ENCODE measurements at places on chromosomes 7 and 10. TPM values are rescaled to one million over a fixed set of nuclear protein-coding genes. Genes with fewer than 3 reads are reported as not detected.

DNA sequence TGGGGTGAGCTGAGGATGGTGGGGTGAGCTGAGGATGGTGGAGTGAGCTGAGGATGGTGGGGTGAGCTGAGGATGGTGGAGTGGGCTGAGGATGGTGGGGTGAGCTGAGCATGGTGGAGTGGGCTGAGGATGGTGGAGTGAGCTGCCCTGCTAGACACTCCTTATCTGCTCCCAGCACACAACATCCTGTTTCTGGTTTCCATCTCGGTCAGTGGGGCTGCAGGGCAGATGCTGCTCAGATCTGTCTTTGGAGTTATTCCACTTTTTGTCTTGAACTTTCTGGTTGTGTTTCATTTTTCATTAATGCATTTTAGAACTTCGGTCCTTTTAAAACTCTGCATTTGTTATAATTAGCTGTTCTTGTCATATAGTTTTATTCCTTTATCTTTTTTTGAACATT is 67.9 kb upstream of the ANTXRL start:
- DNase-seq: no peak

DNA sequence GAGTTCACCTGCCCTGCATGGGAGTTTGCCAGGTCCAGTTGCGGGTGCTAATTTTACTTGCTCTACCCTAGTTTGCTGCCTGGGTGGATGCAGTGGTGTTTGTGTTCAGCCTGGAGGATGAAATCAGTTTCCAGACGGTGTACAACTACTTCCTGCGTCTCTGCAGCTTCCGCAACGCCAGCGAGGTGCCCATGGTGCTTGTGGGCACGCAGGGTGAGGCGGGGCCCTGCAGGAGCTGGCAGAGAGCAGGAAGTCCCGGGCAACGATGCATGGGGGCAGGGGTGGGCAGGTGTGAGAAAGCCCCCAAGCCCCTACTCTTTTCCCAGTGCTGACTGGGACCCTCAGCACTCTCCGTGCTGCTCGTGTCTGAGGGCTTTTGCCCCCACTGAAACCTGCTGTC is 31.3 kb downstream of the AGAP3 start:
- no peak for DNase-seq

- DNase-seq: no peak
Observed at GRCh38 chr10:926075-926698, 5.3 kb downstream of the LARP4B start.

ZNF3 gene
- total RNA-seq: 30.5 TPM

LSM8 gene
- total RNA-seq: 167 TPM

GRCh38 chr10:128498378-128498730 is 372.1 kb upstream of the MKI67 start:
- DNase-seq: no peak

GPR37 gene
- total RNA-seq: 3.8 TPM

All from NCI-H460 (cell line).